OCI-LY7 (cell line): ENCODE measurements at places on chromosomes 12 and 14.

DNA sequence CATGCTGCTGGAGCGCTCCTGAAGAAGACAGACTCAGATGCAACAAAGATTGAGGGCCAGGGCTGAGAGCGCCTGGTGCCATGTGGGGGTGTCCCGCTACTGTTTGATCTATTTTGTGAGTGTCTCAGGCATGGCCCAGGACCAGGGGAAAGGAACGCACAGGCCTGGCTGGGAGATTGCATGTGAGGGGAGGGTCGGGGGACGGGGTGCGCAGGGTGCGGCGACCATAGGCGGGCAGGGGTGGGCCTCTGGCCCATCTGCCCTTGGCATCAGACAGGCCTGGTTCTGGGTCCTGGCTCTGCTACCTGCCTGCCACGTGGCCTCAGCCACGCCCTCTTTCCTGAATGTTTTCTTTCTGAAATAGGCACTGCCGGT lies 47.5 kb downstream of the BEGAIN start:
- no peak for DNase-seq

- no peak for DNase-seq
Measured at GRCh38 chr14:104316723-104317491, 178.5 kb downstream of the KIF26A start.

GRCh38 chr12:105948331-105948730 lies 190.4 kb downstream of the NUAK1 start:
- DNase-seq = no peak

GRCh38 chr12:1324910-1325309 lies 269.5 kb downstream of the FBXL14 start:
- DNase-seq = no peak

- no peak for DNase-seq
Measured at GRCh38 chr14:70098250-70098809, 90.4 kb downstream of the SLC8A3 start.

- no peak for DNase-seq
Measured at GRCh38 chr12:53097207-53097563, 282 bp upstream of the IGFBP6 start.

DNA sequence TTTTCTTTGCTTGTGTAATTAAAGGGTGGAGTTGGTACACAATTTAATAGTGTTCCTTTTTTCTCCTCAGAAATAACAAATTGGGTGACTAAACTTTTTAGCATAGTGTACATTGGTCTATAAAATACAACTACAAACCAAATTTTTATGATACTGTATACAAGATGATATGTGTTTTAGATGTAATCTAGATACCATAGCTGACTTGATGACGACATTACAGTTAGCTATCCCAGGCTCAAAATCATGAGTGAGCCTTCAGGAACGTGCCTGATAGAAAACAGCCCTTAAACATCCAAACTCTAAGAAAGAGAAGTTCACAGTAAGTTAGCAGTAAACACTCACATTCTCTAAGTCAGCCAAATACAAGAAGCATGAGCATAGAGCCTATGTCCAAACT lies 99.0 kb upstream of the SSTR1 start:
- no peak for DNase-seq

DNA sequence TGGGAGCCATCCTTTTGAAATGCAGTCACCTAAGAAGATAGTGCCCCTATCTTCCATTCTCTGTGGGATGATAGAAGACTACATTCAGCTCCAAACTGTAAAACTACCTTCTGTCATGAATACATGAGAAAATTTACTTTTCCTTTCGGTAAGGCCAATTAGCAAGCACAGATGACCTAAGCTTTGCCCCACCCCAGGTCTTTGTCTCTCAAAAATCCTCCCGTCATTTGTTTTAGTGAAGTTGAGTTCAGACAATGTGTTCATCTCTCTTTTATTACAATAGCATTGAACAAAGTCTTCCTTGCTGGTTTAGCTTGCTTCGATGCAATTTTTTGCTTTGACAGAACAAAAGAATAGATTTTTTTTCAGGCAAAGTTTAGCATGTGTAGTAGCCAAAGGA lies 18.2 kb upstream of the FSCB start:
- no peak for DNase-seq
